Right atrium auricular region (tissue), 2 donors: ENCODE measurements at places on chromosomes 4 and X. TPM values are rescaled to one million over a fixed set of nuclear protein-coding genes. Genes with fewer than 3 reads are reported as not detected.

DNA sequence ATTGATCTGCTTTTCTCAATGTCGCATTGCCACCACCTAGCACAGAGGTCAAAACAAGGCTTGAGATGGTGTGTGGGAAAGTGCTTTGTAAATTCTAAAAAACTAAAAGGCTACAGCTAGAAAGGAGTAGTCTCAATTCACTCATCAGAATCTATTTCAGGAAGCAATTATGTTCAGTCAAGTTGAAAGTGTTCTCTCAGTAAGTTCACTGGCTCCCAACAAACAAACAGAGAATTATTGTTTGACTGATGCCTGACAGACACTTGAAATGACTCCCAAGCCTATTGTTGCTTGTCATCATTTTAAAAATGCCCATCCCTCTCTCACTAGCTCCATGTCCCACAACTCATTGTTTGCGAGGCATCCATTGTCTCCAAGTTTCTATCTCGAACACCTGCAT lies 419.6 kb upstream of the CPEB2 start:
- no peak overlapping the region for H3K4me3 ChIP-seq
- DNase-seq = no peak
- no peaks in the 10 kb centered on the region for H3K36me3 ChIP-seq
- no peaks in the 10 kb centered on the region for H3K27me3 ChIP-seq

Gene SLC16A2
- 8.3 TPM for total RNA-seq

DNA sequence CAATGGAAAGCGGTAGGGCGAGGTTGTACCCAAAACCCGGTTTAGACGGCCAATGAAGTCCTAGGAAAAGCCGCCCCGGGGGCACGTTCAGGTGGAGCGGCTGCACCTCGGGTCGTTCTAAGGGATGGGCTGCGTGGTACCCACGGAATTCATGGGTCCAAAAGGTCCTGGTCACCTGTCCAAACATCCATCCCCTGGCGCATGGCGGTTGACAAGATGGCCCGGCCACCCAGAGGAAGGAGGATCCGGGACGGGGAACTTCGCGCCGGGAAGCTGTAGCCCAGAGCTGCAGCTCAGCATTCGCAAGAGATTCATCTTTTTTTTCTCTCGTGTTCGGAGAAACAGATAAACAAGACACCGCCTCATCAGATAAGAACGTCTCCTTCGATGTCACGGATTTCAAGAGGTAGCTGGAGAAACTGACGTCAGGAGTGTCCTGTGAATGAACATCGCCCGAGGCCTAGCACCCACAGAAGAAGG lies 10.9 kb downstream of the PITX2 start:
- H3K27me3 ChIP-seq = peaks cover 14% of the 10 kb centered on the region
- H3K27ac ChIP-seq = peak overlapping the region; percentile 84
- no peak for DNase-seq
- peak overlapping the region; percentile 13 for H3K4me3 ChIP-seq
- no peaks in the 10 kb centered on the region for H3K4me1 ChIP-seq

DNA sequence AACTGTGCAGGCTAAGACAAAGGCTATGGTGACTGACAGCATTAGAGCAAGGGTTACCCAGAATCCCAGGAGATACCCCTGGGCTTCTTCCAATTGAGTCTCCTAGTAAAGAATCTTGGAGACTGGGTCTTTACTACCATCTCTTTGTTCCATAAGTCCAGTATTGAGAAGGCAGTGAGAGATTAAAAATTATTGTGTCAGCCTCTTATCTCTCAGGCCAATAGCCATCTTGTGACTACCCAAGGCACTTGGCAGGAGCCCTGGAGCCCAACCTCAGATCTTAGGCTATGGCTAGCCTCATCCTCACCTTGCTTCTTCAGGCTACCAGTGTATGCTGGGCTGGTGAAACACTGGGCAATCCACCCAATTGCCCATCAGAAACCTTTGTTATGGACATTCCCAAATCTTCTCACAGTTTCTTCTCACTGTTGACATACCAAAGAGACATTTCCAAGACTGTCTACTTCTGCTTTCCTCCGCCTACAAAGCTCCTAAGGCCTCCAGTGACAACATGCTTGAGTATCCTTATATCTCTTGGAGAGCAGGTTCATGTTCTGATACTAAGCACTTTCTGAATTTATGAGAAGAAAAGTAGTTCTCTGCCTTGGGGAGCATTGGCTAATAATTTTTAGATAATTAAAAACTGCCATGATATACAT lies 76.3 kb upstream of the STIM2 start:
- DNase-seq = no peak
- H3K4me1 ChIP-seq = no peaks in the 10 kb centered on the region
- H3K36me3 ChIP-seq = no peaks in the 10 kb centered on the region
- H3K27me3 ChIP-seq = no peaks in the 10 kb centered on the region
- no peak overlapping the region for H3K27ac ChIP-seq

DNA sequence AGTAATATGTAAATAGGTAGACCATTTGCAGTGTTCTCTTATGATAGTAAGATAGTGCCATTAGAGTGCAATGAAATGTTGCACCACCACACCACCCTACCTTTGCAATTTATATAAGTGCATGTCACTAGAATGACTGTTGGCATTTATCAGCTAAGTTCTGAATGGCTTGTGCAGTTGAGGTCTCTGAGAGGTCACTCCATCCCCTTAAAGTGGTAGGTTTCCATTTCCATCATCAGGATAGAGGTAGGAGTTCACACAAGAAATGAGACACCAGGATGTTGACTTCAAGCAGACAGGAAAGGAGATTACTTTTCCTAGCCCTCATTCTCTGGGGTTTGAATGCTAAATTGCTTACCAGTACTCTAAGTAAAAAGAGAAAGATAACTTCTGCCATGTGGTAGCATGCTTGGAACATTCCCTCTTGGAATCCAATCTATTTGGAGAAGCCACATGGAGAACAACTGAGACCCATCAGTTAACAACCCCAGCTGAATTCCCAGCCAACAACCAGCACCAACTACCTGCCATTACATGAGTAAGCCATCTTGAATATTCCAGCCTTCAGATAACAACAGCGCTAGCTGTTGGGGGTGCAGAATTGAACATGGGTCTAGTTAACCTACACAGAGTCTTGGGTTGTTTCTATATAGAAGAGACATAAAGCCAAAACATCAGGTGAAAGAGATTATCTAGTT lies 6.7 kb upstream of the LRBA start:
- H3K4me3 ChIP-seq = no peak overlapping the region
- no peaks in the 10 kb centered on the region for H3K36me3 ChIP-seq
- H3K4me1 ChIP-seq = no peaks in the 10 kb centered on the region
- H3K27ac ChIP-seq = no peak overlapping the region
- no peaks in the 10 kb centered on the region for H3K27me3 ChIP-seq

DNA sequence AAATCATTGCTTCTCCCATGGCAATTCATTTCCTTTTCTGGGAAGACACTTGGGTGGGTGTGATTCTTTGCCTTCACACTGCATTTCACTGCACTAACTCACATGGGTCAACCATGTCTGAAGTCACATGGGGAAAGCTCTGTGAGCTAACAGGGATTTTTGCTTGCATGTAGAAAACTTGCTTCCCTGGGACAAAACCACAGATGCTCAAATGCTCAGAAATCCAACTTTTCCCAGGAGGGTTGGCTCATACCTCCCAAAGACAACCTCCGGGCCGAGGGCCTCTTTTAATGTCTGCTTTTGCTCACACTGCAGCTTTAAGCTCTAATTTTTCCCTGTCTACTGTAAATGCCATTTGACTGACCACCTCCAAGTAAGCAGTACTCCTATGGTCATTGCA lies 1695.2 kb downstream of the STIM2 start:
- H3K27me3 ChIP-seq = no peaks in the 10 kb centered on the region
- H3K27ac ChIP-seq = no peak overlapping the region
- H3K4me3 ChIP-seq = no peak overlapping the region
- DNase-seq = no peak

Gene TET2
- 16.2 TPM for total RNA-seq

GRCh38 chr4:153131596-153131995 lies 72.6 kb upstream of the TRIM2 start:
- no peak overlapping the region for H3K27ac ChIP-seq
- no peak for DNase-seq
- no peak overlapping the region for H3K4me3 ChIP-seq
- no peaks in the 10 kb centered on the region for H3K4me1 ChIP-seq
- H3K27me3 ChIP-seq = no peaks in the 10 kb centered on the region
- no peaks in the 10 kb centered on the region for H3K36me3 ChIP-seq

DNA sequence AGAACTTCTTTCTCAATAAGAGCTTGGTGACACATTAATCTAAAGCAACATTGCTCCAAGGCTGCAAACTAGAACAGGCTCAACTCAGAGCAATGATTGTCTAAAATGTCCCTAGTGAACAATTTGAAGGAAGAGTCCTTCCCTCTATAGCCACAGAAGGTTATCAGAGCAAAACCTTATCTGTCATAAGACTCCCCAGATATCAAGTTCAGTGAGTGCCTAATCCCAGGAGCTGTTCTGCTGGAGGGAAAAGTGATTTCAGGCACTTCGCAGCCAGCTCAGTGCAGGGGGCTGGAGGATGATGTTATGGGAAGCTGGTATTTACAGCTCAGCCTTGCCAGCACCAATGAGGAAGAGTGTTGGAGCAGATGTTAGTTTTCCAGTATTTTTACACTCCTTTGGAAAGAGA lies 497.5 kb downstream of the INPP4B start:
- no peak overlapping the region for H3K27ac ChIP-seq
- H3K4me3 ChIP-seq = no peak overlapping the region

DNA sequence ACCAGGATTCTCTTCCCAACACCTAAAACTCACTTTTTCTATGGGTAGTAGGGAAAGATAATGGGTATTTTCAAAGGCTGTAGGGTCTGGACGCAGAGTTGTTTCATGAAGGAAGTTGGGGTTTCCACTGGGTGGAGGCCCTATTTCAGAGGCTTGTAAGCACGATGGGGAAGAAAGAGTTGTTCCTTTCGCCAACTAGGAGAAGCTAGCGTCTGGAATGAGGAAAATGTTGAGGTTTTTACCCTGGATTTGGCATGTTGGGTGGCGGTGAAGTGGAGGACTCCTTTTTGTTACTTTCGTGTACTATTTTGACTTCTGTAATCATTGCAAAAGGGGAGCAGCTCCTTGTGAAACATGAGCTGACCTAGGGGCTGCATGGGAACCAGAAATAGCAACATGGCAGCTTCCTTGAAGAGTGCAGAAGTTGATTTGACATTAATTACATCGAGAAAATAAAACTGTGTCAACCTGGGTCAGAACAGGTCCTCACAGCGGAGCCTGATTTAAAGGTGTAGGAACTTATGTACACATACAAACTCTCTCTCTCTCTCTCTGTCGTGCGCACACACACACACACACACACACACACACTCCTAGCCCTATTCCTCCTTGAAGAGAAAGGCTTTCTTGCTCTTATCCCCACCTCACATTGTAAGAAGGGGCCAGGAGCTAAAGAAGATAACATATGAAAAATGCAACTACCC lies 19.1 kb downstream of the VSIG4 start:
- H3K27ac ChIP-seq = no peak overlapping the region
- H3K27me3 ChIP-seq = no peaks in the 10 kb centered on the region
- no peak overlapping the region for H3K4me3 ChIP-seq
- no peak for DNase-seq
- H3K4me1 ChIP-seq = no peaks in the 10 kb centered on the region

Gene USP17L26
- not detected for total RNA-seq

DNA sequence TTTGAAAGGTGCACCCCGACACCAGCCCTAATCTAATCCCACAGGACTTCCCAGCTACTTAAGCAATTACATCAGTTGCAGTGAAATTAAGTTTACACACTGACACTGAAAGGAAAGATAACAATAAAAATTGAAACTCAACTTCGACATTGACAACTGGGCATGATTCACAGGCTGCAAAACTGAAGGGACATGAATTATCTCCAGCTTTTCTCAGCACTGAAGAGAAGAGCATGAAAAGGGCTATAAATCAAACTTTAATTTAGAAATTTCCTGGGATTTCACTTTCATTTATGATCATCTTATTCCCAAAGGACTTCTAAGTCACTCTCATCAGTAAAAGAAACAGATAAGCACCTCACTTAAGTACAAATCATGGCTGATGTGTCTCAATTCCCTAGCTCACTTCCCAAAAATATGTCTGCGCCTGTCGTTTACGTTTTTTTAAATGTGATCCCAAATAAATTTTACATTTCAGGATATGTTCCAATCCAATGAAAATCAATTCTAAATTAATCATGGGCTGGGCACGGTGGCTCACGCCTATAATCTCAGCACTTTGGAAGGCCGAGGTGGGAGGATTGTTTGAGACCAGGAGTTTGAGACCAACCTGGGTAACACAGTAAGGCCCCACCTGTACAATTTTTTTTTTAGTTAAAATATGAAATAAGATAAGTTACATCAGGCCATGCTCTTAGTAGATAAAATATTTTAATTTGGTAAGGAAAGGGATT lies 134.4 kb upstream of the TBL1X start:
- DNase-seq = no peak
- no peak overlapping the region for H3K27ac ChIP-seq
- H3K4me3 ChIP-seq = no peak overlapping the region
- no peaks in the 10 kb centered on the region for H3K4me1 ChIP-seq
- H3K36me3 ChIP-seq = no peaks in the 10 kb centered on the region
- H3K27me3 ChIP-seq = no peaks in the 10 kb centered on the region

DNA sequence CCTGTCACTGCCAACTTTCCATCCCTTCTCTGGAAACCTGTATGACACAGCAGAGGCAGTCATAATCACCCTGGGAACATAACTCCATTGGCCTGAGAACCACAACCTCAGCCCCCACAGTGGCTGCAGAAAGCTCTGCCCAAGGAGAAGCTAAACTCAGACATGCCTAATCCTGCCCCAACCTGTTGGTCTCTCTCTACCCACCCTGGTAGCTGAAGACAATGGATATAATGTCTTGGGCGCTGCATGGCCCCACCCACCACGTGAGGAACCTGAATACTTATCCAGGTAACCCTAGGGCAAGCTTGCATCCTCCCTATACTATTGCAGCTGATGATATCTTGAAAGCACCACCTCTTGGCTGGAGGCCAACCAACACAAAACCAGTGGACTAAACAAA lies 225.2 kb downstream of the TEX13C start:
- no peak overlapping the region for H3K27ac ChIP-seq
- DNase-seq = no peak
- H3K4me1 ChIP-seq = no peaks in the 10 kb centered on the region
- H3K36me3 ChIP-seq = no peaks in the 10 kb centered on the region
- H3K4me3 ChIP-seq = no peak overlapping the region

Gene ITM2A
- total RNA-seq = 42.7 TPM

DNA sequence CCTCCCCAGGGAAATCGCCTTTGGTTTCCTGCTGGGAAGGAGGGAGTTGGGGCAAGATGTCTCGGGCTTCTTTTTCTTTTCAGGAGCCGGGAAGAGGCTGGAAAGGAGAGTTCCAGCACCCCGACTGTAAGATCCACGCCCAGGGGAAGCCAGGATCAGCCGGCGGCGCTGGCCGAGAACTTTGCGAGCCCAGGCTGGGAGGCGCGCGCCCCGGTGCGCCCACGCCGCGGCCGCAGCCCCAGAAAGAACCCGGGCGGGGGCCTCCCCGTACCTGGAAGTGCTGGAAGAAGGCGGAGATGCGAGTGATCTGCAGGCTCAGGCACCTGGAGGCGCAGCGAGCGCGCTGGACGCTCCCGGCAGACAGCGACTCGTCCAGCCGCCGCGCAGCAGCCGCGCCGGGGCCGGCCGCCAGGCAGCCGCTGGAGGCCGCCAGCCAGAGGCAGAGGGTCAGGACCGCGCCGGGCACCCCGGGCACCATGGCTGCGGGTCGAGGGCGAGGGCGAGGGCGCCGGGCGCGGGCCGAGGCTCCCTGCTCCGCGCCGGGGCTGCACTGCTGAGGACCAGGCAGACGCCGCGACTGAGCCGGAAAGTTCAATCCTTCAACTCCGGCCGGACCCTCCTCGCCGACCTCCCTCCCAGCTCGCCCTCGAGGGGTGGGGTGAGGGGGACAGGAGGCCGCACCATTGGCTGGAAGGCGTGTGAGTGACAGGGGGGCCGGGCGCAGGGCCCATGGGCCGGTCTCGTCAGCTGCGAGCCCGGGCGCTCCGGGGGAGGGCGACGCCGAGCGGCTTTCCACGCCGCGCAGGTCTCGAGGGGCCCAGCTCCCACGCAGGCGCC lies at the start of gene ANOS1:
TSS of gene ANOS1 (minus strand) at position 579 of the 837 bp plus-strand sequence. CDS start at position 478, 101 bp downstream.
- H3K27ac ChIP-seq = no peak within 1 kb of the TSS
- H3K36me3 ChIP-seq = no peaks in the 10 kb centered on the region
- DNase-seq = no peak
- H3K4me3 ChIP-seq = peak within 1 kb of the TSS; percentile 52
- H3K27me3 ChIP-seq = no peaks in the 10 kb centered on the region
